ENCODE measurements at places on chromosomes 2 and 18.

DNA sequence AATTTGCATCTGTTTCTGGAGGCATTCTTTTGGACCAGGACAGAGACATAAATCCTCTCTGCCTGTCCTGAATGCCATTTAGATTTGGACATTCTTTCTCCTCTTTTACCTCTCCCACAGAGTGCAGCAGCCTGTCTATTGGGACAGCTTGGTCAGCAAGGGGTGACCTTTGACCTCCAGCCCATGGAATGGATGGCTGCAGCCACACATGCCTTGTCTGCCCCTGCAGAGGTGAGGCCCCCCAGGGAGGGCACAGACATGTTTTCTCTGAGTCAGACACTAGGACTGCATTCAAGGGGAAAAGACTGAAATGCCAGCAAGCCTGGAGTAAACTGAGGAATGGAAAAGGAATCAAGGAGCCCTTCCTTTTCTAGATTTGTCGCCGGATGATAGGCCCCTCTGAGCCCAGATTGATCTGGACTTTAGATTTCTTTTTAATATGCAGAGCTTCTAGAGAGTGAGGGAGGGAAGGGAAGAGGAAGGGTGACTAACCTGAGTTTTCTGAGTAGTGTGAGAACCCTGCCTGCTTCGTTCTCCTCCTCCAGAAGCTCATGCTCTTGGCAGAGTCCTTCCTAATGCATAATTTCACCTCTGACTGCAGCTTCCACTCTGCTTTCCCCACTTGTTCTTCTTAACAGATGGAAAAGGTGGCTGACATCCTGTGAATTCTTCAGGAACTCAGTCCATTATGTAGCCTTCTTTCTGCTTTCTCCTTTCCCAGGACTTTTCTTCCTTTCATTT lies 16.1 kb upstream of the TTLL4 start:
- DNase-seq, result no peak

- no peak for DNase-seq
These were observed 28.7 kb upstream of the SKOR2 start for GRCh38 chr18:47280121-47280520.

DNA sequence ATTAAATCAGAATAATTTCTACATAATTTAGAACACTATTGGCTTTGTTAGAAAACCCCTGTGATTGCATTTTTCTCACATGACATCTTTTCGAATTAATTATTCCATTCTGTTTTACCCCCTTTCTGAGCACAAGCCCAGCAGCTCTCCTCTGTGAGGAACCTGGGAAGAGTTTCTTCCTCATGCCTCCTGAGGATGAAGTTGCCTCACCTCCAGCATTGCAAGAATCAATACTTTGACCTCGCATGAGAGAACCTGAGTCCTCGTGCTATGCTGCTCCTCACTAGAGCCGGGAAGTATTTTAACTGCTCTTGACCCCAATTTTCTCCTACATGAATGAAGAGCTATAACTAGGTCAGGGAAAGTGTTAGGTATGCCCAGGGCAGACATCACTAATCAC lies 77.1 kb upstream of the RAPH1 start:
- no peak for DNase-seq

DNA sequence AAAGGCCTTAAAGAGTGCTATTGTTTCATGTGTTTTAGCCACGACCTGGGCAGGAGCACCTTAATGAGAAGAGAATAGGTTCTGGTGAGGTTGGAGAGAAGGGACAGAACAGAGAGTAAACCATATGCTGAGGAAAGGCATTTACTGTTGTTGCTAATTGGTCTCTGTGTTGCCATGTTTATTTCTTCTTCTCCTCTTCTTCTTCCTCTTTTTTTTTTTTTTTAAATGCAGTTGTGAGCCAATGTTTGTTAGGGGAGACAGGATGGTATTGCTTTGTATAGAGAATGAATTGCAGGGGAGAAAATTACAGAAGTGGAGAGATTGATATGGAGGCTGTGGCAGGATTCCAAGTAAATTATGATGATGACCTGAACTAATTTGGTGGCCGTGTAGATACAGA lies 2.6 kb downstream of the SCN9A start:
- no peak for DNase-seq

- DNase-seq, result no peak
These were observed 1.5 kb downstream of the RND3 start for GRCh38 chr2:150485871-150486538.

GRCh38 chr18:23867006-23867405 lies 147.5 kb upstream of the TTC39C start:
- no peak for DNase-seq

DNA sequence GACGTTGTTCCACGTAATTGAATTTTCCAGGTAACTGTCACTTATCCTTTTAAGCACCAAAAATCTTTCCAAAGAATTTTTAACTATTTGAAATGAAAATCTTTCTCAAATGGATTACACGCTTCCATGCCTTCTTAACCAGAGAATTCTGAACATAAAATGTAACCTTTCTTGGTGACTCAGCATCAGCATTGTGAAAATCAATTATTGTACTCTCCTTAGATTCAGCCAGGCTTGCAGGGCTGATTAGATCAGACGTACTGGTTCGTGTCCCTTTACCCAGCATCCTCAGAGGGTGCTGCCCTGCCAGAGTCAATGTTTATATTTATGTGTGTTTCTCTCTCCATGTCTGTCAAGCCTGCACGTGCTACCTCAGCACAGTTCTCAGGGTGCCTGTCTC lies 623.9 kb downstream of the CNTNAP5 start:
- no peak for DNase-seq

- DNase-seq, result no peak
These were observed 54.9 kb downstream of the MGAT5 start for GRCh38 chr2:134308474-134309385.

DNA sequence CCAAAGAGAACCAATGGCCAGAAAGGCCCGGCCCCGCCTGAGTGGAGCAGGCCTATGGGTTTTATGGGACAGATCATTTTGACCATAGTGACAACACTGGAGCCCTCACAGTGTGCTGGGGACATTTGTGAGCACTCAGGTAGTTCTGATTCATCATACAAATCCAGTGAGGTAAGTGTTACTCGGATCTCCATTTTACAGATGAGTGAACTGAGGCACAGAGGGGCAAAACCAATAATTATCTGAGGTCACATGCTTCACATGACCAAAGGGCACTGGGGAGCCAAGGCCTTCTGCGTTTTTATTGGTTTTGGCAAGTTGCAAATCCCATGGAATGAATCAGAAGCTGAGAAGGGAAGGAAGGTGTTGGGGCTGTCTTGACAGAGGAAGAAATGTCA lies 111.5 kb upstream of the MGAT5 start:
- DNase-seq, result no peak

DNA sequence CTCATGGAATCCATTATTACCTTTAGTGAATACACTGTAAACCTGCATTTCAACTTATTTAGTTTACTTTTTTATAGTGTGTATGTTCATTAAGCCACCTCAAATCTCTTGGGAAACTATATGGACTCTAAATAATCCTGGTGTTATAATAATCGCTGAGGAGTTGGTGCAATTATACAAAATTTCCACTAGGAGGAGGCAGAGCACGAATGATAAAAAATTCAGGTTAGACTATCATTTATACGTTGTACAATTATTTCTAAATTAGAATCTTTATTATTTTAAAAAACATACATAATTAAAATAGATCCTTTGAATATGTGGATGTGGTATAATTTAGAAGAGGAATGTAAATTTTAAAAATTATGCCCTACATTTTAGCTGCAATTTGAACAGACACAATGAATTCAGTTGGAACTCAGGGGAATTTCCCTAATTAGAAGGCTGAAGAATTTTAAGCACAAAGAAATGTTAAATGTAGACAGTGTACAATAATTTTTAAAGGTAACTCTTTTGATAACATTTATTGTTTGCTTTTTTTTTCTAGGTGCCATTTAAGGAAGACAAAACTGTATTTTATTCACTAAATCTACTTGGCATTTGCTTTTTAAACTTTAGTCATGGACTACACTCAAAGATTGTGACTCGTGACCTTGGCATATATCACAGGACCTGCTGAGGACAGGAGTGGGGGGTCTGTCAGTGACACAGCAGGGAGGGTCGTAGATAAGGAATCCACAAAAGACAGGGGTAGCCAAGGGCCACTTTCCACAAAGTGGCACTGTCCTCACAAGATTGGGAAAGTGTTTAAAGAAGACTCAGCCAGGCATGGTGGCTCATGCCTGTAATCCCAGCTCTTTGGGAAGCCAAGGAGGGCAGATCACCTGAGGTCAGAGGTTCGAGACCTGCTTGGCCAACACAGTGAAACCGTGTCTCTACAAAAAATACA lies 45.5 kb downstream of the RAB12 start:
- no peak for DNase-seq

DNA sequence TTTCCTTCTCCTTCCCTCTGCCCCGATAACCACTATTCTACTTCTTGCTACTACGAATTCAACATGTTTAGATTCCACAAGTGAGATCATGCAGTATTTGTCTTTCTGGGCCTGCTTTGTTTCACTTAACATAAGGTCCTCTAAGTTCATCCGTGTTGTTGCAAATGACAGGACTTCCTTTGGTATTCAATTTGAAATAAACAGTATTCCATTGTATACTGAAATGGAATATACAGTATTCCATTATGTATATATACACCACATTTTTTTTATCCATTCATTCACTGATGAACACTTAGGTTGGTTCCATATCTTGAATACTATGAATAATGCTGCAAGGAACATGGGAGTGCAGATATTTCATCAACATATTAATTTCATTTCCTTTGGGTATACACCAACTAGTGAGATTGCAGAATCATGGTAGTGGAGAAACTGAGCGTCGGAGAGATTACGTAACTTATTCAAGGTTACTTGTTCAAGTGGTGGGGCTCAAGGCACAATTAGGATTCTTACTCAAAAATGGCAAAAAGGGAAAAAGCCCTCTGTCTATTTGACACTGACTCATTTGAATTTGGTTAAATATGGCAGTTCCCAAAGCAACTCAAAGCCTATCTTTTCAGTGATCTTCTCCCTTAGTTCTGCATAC lies 85.1 kb downstream of the CHN1 start:
- no peak for DNase-seq

DNA sequence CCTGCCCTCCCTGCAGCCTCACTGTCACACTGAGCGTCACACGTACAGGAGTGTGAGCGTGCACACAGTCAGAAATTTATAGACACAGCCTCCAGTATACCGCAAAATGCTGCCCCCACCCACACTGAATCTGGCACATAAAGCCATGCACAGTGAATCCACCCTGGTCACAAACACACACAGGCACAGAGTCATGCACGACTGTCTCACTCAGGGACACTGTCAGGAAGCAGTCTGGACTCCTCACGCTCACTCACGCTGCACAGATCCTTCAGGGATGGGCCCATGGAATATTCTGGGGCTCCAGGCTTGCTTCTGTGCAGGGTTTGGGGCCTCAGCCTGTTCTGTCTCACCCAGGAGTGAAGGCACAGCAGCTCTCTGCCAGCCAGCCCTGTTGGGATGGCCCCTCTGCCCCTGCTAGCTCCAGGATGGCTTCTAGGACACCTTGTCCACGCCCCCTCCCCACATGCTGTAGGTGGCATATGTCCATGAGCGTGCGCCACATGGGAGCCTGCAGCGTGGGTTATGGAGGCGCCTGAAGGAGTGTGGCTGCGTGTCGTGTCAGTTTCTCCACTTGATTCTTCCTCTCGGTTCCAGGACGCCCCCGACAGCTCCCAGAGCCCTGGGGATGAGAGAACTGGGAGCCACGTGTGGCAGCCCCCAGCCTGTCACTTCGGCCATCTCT lies 175.8 kb downstream of the CELF4 start:
- DNase-seq, result no peak

DNA sequence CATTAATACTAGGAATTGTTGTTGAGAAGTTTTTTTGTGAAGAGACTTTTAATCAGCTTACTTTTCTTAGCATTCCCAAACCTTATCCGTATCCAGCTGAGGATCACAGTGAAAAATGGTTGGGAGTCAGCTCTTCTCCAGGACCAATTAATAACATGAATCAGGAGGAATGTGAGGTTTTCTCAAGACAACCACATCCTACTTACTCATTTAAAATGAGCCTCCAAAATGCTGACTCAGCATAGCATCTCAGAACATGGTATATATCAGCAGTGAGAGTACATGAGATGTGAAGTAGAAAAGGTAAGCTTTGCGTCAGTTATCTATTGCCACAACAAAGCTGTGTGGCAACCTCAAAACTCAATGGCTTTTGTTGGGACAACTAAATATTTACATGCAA lies 140.3 kb downstream of the NRP2 start:
- DNase-seq, result no peak

GRCh38 chr2:43525506-43525905 lies 70.3 kb downstream of the THADA start:
- no peak for DNase-seq

- peak; percentile 6 for DNase-seq
These were observed 98.5 kb upstream of the RIOK3 start for GRCh38 chr18:23354625-23355024.

Measured in stimulated activated CD4-positive, alpha-beta T cell treated with anti-CD3 and anti-CD28 coated beads, Interleukin-4, amount 100 ng/mL, for 48 hours (primary cell).